ENCODE measurements at places on chromosomes 12 and 14.
A peak's percentile ranks its signal among the peaks of the same experiment; 100 is the strongest.

- DNase-seq: no peak
These were observed 3.5 kb downstream of the RPS6KL1 start for GRCh38 chr14:74919421-74920165.

GRCh38 chr14:45133683-45134050 is 614 bp downstream of the FKBP3 start:
- DNase-seq: no peak

GRCh38 chr14:40292664-40293063 is 860.4 kb upstream of the FBXO33 start:
- DNase-seq: no peak

DNA sequence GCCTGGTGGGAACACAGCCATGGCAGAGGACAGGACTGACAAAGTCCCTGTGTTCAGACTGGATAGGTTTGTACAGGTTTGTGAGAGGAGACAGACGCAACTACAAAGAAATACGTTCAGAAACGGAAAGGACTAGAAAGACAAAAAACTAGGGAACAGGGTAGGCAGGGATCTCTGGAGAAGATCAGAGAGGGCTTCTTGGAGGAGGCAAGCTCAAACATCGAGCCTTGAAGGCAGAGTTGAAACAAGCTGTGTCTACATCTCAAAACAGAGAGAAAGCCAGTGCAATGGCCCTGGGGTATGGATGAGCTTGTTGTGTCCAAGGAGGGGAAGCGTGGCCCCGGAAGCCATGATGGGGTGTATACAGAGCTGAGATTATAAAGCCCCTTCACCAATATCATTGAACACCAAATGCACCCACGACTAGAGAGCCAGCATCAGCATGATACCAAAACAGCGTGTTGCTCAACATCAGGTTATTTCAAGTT is 89.6 kb upstream of the NCOR2 start:
- no peak for DNase-seq

- DNase-seq: no peak
These were observed 3.7 kb upstream of the KRT74 start for GRCh38 chr12:52577316-52577715.

DNA sequence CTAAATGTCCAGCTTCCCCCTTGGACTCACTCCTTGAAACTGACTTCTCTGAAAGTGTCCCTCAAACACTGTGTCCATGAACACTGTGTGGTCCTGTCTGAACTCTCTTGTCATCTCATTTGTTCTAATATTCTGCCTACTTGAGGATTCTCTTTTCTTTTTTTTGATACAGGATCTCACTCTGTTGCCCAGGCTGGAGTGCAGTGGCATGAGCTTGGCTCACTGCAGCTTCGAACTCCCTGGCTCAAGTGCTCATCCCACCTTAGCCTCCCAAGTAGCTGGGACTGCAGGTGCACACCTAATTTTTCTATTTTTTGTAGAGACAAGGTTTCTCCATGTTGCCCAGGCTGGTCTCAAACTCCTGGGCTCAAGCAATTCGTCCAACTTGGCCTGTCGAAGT is 4.9 kb upstream of the HEBP1 start:
- DNase-seq: no peak

- DNase-seq: no peak
These were observed 369.0 kb downstream of the DIO2 start for GRCh38 chr14:79842270-79842669.

DNA sequence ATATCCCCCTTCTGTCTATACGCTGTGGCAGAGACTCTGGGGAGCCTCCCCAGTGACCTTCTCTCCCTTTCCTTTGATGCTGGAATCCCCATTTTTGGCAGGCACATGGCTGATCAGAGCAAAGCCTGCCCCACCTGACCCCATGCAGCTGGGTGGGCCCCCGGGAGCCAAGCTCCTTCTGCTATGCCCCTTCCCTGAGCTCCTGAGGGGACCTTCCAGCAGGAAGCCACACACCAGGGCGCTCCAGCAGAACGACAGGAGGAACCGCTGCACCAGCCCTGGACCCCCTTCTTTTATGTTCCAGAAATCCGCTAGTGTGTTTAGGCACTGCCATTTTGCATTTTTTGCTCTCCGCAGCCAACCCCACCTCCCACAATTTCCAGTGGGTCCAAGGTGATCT is 44.6 kb downstream of the TRAFD1 start:
- no peak for DNase-seq

- peak; percentile 14 for DNase-seq
These were observed 149.2 kb upstream of the FBXO33 start for GRCh38 chr14:39581474-39581873.

- no peak for DNase-seq
These were observed 30.5 kb downstream of the JAG2 start for GRCh38 chr14:105138021-105138541.

DNA sequence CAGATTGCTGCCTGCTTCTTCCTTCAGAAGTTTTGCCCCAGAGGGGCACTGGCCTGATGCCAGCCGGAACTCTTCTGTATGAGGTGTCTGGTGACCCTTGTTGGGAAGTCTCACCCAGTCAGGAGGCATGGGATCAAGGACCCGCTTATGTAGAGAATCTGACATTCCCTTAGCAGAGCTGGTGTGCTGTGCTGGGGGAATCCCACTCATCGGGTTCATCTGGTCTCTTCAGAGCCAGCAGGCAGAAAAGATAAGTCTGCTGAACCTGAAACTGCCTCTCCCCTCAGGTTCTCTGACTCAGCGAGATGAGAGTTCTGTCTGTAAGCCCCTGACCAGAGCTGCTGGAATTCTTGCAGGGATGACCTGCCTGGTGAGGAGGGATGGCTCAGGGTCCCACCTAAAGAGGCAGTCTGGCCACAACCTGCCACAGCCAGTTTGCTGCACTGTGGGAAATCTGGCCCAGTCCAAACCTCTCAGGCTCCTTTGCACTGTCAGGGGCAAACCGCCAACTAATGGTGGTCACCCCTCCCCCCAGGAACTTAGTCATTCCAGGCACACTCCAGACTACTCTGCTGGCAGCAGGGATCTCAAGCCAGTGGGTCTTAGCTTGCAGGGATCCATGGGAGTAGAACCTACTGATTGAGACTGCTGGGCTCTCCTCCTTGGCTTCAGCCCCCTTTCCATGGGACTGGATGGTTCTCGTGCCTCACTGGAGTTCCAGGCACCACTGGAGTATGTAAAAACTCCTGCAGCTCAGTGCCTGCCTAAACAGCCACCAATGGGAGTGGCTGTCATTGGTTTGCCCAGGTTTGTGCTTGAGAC is 4.1 kb downstream of the CLEC2D start:
- no peak for DNase-seq

DNA sequence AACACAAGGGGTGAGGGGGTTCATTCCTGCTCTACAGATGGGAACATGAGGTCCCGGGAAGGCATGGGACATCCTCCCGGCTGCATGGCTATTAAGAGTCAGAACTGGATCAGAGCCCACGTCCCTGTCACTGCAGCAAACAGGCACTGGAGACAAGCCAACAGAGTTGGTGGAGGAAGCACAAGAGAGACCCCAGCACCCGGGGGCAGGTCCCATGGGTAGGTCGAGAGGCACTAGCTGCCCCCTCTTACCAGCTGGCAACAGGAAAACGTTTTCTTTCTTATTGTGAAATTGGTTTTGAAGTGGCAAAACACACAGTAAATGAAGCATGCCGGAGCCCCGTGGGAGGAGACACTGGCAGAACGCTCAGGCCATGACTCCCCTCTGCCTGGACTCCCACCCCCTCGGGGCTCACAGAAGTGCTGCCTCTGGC is 43.6 kb downstream of the SYNE3 start:
- no peak for DNase-seq

- no peak for DNase-seq
These were observed 2.7 kb downstream of the PTHLH start for GRCh38 chr12:27969624-27970400.

- no peak for DNase-seq
These were observed 111.9 kb downstream of the SCARB1 start for GRCh38 chr12:124751654-124752355.

DNA sequence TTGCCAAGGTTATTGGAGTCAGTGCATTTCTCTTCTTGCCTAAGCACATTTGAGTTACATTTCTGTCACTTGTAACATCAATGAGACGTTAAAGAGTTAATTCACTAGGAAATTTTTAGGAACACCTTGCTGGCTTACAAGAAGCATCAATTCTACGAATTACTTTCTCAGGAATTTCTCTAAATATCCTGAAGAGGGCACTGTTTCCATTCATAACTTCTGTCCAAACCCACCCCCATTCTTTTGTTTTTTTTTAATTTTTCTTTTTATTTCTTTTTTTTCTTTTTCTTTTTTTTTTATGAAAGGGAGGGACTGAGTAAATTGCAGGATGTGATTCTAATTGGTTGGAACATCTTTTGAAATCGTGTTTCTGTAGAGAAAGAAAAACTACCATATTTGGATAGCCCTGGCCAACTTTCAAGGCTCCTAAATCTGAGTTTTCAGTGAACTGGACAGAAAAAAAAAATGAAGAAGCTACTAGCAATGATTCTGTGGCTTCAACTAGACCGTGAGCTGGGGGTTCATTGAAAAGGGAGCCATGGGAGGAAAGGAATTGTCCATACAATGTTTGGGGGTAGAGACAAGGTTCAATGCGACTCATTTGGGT is 285.3 kb downstream of the DAD1 start:
- peak; percentile 3 for DNase-seq

DNA sequence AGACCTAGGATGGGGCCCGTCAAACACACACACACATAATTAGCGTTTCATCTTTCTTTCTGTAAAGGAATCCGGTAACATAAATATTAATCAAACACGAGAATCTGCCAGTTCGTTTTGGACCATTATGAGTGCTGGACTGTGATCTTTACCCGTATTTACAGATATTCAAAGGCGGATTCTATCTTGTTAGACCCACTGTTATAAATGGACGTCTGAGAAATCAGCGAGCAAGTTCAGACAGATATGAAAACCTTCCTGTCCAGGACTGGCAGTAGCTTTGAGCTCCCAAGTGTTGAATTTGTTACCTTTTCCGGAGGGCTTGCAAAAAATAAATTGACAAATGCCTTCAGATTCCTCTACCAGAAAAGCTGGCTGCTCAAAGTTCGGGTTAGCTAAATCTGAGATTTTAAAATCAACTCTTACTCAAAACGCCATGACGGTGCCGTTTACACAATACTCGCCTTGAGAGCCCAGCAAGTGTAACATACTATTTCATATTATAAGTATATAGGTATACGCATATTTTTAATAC is 27.6 kb downstream of the BCL11B start:
- no peak for DNase-seq

- no peak for DNase-seq
These were observed 972.2 kb upstream of the TMEM132C start for GRCh38 chr12:127294651-127295210.

GRCh38 chr14:75430116-75430515 is 2.3 kb downstream of the JDP2 start:
- DNase-seq: no peak

- DNase-seq: no peak
These were observed 12.7 kb downstream of the LTBP2 start for GRCh38 chr14:74599321-74599761.

DNA sequence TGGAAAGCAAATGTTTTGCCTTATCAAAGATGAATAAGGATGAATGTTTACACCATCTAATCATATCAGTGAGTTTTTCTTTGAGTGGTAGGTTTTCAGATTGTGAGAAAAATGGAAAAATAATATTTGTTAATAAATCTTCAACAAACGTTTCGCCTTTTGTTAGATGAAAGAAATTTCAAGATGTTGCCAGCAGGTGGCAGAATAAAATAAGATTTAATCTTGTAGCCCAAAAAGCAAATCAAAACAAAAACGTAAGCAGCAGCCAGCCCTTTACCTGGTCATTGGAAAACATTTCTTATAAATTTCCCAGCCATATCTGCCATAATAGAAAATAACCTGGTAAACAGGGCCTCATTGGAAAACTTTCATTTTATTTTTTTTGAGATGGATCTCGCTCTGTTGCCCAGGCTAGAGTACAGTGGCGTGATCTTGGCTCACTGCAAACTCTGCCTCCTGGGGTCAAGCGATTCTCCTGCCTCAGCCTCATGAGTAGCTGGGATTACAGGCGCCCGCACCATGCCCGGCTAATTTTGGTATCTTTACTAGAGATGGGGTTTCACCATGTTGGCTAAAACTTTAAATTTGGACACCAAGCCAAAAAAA is 15.4 kb upstream of the TMEM120B start:
- DNase-seq: peak; percentile 63

GRCh38 chr14:20787025-20787424 is 6.0 kb downstream of the RNASE6 start:
- no peak for DNase-seq

DNA sequence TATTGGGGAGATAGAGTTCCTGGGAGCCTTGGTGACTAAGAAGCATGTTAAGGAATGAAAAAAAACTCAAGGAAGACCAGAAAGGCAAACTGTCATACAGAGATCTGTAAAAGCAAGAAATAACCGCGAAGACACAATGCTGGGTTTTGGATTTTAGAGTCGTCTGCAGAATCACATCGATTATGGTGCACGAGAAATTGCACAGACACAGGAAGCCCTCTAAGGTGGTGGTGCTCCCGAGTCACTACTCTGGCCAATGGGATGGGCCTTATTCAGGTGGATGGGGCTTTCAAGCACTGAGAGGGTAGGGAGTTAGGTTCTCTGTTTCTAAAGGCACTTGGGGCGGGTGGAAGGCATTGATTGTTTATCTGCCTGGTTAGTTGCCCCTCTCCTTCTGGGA is 10.3 kb upstream of the FLVCR2 start:
- no peak for DNase-seq

DNA sequence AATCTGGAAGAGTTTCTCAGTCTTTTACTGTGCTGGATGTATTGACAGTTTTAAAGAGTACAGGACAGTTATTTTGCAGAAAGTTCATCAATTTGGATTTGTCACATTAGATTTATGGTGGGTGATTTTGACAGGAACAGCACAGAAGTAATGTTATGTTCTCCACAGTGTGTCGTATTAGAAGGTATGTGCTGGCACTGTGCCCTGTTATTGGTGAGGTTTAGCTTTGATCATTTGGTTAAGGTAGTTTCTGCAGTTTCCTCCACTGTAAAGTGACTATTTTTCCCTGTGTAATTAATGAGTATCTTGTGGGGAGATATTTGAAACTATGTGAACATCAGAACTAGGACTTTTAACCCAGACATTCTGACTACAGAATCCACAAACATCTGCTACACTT is 308.5 kb upstream of the TBX3 start:
- no peak for DNase-seq

- no peak for DNase-seq
These were observed 908.4 kb upstream of the NOVA1 start for GRCh38 chr14:27506272-27506671.
